ENCODE measurements at places on chromosomes 1 and 21. TPM values are rescaled to one million over a fixed set of nuclear protein-coding genes. Genes with fewer than 3 reads are reported as not detected.
A peak's percentile ranks its signal among the peaks of the same experiment; 100 is the strongest.

GRCh38 chr1:219220945-219221344, 47.3 kb downstream of the LYPLAL1 start:
- DNase-seq, result no peak

DNA sequence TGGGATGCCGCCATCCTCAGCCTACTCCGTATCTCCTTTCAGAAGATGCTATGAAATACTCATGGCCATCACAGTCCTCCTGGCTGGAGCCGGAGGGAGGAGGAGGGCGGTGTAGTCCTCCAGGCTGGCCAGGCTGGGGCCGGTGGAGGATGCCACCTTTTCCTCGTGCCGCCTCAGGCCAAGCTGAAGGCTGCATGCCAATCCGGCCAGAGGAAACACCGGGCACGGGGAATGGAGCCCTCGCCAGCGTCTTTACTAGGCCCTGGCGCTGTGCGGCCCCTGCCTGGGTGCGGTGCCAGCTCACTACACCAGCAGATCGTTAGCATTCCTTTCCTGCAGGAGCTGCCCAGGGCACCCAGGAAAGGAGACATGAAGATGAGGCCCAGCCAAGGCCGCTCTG, 70.1 kb downstream of the CASZ1 start:
- DNase-seq, result no peak

DNA sequence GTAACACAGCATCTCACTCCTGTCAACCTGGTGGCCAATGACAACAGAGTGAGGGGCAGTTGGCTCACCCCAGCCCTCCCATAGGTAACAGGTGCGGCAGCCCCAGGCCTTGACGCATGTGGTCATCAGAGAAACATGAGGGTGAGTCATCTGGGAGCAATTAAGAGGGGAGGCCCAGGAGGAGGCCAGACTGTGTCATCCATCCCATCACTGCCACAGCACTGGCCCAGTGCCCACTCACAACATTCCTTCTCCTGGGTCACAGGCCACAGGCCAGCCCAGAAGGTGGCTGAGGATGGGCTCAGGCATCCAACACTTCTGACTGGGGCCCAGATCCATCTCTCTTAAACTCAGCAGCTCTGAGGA, 17.1 kb downstream of the TEX35 start:
- DNase-seq, result no peak

- DNase-seq, result no peak
These were observed 66.1 kb upstream of the CHODL start for GRCh38 chr21:18178509-18178908.

DNA sequence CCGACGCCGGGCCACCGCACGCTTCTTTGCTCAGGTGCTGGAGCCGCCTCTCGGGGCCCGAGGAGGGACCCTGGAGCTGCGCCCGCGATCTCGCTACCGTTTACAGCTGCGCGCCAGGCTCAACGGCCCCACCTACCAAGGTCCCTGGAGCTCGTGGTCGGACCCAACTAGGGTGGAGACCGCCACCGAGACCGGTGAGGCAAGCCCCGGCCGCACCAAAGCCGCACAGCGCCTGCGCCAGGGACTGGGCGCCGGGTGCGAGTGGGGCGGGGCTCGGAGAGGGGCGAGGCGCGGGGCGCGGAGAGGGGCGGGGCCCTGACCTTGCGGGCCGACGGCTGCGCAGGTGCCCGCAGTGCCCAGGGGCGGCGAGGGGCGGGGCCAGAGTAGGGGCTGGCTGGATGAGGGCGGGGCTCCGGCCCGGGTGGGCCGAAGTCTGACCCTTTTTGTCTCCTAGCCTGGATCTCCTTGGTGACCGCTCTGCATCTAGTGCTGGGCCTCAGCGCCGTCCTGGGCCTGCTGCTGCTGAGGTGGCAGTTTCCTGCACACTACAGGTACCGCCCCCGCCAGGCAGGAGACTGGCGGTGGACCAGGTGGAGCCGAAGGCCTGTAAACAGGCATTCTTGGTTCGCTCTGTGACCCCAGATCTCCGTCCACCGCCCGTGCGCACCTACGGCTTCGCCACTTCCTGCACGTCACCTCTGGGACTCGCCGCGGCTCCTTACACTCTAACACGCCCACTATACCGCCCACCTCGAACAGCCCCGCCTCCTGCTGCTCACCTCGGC, 9.8 kb upstream of the CDC20 start:
- DNase-seq, result peak; percentile 81

DNA sequence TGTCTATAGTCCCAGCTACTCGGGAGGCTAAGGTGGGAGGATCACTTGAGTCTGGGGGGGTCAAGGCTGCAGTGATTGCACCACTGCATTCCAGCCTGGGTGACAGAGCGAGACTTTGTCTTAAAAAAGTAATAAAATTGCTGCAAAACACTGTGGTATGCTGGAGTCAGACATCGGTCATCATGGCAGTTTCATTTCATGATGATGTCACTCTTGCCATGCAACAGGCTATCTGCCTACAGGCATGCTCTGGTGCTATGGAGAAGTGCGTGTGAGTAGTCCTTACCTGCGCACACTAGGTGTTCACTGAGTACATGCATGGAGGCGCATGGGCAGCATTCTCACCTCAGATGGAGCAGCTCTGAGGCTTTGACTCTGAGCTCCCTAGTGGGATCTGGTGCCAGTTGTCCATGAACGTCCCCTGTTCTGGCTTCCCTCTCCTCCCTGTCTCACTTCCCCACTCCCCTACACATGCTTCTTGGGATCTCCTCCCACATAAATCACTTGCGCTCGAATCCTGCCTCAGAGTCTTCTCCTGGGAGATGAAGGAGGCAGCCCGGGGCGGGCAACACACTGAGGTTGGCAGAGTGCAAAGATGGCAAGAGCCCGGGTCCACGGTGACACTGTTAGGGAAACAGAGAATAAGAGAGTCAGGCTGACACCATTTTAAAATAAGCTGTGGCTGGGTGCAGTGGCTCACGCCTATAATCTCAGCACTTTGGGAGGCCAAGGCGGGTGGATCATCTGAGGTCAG, 10.4 kb upstream of the CELA3B start:
- no peak for DNase-seq

GRCh38 chr1:5479876-5480646, 512.2 kb downstream of the NPHP4 start:
- no peak for DNase-seq

DNA sequence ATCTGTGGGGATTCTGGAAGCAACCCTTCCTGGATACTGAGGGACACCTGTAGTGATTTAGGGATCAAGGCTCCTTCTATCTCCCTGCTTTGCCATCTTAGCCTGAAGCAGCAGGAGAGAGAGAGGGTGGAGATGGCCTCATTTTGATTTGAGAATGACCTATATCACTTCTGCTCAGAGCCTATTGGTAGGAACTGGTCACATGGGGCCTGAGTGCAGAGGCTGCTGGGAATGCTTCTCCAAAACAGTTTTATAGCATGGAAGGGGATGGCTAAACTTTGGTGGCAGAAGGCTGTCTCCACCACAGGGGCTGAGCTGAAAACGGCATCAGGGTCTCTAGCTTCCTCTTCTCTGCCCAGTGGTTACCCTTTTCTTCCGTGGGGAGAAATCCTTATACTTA, 105.8 kb downstream of the TBX19 start:
- DNase-seq, result no peak

DNA sequence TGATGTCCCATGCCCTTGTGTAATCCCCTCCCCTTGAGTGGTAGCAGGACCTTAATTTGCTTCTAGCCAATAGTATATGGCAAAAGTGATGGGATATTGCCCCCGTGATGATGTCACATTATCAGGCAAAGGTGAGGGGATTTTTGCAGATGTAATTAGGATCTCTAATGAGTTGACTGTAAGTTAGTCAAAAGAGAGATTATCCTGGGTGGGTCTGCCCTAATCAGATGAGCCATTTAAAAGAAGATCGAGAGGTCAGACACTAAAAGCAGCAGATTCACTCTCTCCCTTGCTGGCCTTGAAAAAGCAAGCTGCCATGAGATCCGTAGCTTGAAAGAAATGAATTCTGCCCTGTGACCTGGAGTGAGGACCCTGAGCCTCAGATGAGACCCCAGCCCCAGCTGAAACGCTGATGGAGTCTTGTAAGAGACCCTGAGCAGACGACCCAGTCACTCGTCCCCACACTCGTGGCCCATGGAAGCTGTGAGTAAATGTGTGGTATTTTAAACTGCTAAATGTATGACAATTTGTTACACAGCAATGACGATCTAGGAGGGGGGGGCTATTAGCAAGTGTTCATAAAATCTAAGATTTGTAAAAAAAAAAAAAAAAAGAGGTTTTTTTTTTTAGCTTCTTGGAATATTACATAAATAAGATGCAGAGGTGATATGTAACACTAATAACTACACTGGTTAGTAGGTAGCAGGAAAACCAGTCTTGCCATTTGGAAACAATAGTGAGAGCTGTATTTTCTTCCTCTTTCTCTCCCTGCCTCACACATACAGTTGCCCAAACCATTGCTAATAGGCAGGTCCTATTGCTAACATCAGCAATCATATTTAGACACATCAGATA, 50.3 kb upstream of the TARBP1 start:
- DNase-seq, result no peak

Gene AUNIP
- not detected for total RNA-seq

Gene EPHA10
- 1.6 TPM for total RNA-seq

Gene CFAP45
- 1.6 TPM for total RNA-seq

Gene ADPRS
- total RNA-seq, result 25.0 TPM

Gene MAP10
- 2.3 TPM for total RNA-seq

Gene TMPRSS2
- 0.49 TPM for total RNA-seq
